ENCODE measurements at places on chromosomes 3 and 15.

GRCh38 chr3:107521469-107522059, 1.2 kb upstream of the BBX start:
- peaks cover 13% of the 10 kb centered on the region for H3K4me1 ChIP-seq
- H3K27ac ChIP-seq: no peak overlapping the region
- DNase-seq: no peak
- peaks cover 8% of the 10 kb centered on the region for H3K36me3 ChIP-seq
- H3K4me3 ChIP-seq: no peak overlapping the region
- peaks cover 2% of the 10 kb centered on the region for H3K27me3 ChIP-seq

DNA sequence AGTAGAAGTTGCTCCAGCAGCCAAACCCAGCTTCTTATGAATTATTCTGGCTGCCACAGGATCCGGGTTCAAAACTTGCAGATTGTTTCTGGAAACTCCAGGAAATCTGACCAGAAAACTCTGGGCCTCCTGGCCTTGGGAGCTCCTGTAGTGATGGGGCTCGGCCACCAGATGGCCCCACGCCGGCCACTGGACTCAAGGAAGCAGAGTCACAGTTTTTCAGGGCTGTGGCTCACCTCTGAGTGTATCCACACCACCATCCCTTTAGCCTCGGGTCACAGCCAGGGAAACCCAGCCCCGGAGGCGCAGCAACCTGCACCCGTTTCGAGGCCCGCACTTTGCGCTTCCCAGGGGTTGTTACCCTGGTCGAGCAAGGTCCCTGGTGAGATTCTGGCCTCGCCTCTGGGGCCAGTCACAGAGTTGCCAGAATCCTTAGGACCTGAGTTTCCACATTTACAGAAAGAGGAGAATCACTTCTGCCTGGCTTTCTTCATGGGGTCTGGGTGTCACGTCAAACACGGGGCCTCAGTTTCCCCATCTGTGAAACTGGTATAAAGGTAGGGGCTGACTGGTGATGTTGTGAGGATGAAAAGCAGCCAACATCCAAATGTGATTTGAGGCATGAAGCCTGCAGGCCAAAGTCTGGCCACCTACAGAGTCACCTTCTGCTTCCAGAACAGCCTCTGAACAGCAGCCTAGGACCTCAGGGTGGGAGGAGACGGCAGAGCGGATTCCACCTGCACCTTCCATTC, 53.5 kb upstream of the LCTL start:
- H3K27ac ChIP-seq: no peak overlapping the region
- H3K4me1 ChIP-seq: no peaks in the 10 kb centered on the region
- H3K27me3 ChIP-seq: peaks cover 29% of the 10 kb centered on the region
- H3K4me3 ChIP-seq: no peak overlapping the region
- peak; percentile 58 for DNase-seq

DNA sequence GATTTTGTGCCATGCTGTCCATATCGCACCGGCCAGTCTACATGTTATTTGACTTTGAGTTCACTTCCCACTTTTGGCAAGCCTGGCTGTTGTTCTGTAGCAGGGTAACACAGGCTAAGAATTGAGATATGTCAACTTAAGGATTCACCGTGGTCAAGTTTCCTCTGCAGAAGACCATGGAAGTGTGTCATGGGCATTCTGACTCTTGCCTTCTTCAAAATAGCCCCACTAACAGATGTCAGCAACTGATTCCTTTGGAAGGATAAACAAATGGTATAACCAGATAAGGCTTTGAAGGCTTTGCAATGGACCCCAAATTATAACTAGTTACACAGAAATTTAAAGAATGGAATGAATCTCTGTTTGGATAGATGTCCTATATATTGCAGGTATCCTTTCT, 20.1 kb upstream of the CD47 start:
- no peaks in the 10 kb centered on the region for H3K27me3 ChIP-seq
- H3K27ac ChIP-seq: no peak overlapping the region
- H3K36me3 ChIP-seq: no peaks in the 10 kb centered on the region

DNA sequence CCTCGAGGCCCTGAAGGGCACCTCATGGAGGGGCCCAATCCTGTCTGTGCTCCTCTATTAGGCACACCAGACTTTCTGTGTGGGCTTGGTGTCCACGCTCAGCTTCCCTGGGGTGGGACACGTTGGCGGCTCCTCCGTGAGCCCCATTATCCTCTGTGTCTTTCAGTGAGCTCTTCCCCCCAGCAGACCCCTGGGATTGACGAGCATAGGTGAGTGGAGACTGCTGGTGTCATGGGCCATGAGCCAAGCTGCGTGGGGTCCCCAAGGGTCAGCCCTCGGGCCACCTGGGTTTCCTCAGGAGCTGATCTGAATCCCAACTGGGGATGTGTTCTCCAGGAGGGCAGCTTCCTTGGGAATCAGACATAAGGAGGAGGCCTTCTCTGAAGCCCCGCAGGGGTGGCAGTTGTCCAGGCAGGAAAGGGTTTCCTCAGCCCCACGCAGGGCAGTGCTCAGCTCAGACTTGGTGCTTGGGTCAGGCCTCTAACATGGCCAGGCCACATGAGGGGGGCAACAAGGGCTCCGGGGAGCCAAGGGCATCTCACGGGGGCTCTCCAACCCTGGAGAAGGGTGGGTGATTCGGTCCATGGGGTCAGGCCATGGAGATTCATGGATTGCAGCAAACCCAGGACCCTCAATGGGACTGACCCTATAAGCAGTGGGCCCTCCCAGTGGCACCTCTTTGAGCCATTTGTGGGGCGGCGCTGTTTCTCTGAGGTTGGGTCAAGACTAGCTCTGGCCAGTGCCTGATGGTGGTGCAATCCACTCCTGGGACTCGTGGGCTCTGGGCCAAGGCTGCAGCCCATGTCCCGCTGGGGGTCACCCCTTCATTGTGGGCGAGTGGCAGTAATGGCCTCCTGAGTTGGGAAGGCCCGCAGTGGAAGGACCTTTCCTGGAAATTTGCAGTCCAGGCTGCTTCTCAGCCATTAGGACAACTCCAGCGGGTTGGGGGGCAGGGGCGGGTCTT, 222.5 kb downstream of the SNRPN start:
- no peak overlapping the region for H3K4me3 ChIP-seq
- no peak overlapping the region for H3K27ac ChIP-seq
- no peaks in the 10 kb centered on the region for H3K4me1 ChIP-seq
- no peaks in the 10 kb centered on the region for H3K27me3 ChIP-seq
- DNase-seq: no peak

DNA sequence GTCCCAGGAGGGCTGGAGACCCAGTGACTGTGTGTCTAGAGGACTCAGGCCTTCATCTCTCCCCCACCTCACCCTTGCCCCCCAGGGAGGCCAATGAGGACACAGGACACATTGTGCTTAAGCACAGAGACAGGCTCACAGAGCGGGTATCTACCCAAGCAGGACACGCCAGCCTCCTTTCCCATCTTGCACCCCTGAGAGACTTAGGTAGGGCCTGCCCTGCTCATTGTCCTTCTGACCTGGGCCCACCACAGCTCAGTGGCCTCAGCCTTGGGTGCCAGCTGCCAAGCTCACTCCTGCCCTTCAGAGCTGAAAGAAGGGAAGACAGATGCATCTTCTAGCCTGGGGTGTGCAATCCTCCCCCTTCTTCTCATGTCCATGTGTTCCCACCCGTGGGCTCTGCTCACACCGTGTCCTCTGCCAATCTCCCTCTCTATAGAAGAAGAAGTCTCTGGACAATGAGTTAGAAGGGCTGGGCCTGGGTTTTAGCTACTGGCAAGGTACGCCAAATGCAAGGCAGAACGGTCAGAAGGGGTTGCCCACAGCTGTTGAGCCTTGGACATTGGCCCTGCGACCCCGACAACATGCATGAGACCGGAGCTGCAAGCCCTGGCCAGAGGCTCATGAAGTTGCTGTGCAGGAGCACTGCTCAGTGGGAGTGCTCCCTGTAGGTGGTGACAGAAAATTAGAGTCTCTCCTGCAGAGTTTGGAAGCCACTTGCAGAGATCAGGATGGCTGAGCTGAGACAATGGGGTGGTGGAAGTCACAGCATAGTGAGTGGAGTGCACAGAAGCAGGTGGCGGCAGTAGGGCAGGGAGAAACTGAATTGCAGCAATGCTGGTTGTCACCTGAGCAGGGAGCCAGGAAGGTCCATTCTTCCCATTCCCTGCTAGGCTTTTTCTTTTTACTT, 32.8 kb downstream of the ACSBG1 start:
- no peaks in the 10 kb centered on the region for H3K27me3 ChIP-seq
- no peak overlapping the region for H3K4me3 ChIP-seq
- H3K36me3 ChIP-seq: no peaks in the 10 kb centered on the region
- H3K27ac ChIP-seq: no peak overlapping the region
- DNase-seq: no peak
- no peaks in the 10 kb centered on the region for H3K4me1 ChIP-seq

DNA sequence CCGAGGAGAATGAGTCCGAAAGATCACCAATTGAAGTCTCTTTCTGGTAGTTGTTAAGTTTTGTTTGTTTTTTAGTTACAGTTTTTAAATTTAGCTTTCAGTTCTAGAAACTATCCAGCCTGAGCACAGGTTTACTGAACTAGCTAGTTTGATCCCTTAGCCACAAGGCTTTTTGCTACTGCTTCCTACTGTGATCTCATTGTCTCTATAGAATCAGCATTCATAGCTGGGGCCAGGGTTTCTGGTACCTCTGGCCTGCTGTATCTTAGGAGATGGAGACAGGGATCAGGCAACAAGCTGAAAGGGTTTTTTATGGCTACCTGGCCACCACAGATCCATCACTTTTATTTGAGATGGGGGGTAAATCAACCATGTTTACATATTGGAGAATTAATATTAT, 37.0 kb downstream of the GOLM2 start:
- no peaks in the 10 kb centered on the region for H3K27me3 ChIP-seq
- H3K36me3 ChIP-seq: no peaks in the 10 kb centered on the region
- no peak overlapping the region for H3K4me3 ChIP-seq
- no peak overlapping the region for H3K27ac ChIP-seq

GRCh38 chr3:12999147-13000140, 73.8 kb downstream of the IQSEC1 start:
- no peak for DNase-seq
- peaks cover 6% of the 10 kb centered on the region for H3K36me3 ChIP-seq
- no peak overlapping the region for H3K4me3 ChIP-seq
- no peaks in the 10 kb centered on the region for H3K27me3 ChIP-seq

- DNase-seq: no peak
- H3K4me1 ChIP-seq: peaks cover 27% of the 10 kb centered on the region
- no peaks in the 10 kb centered on the region for H3K27me3 ChIP-seq
- no peak overlapping the region for H3K27ac ChIP-seq
- H3K4me3 ChIP-seq: no peak overlapping the region
- H3K36me3 ChIP-seq: no peaks in the 10 kb centered on the region
These were observed 140.4 kb downstream of the TBL1XR1 start for GRCh38 chr3:177056927-177057326.

- DNase-seq: no peak
- no peak overlapping the region for H3K27ac ChIP-seq
- H3K27me3 ChIP-seq: peaks cover 26% of the 10 kb centered on the region
- H3K4me1 ChIP-seq: peaks cover 25% of the 10 kb centered on the region
- peaks cover 5% of the 10 kb centered on the region for H3K36me3 ChIP-seq
These were observed 247.6 kb upstream of the PROK2 start for GRCh38 chr3:72032441-72033135.

- H3K4me3 ChIP-seq: no peak overlapping the region
- peaks cover 10% of the 10 kb centered on the region for H3K36me3 ChIP-seq
- peaks cover 27% of the 10 kb centered on the region for H3K4me1 ChIP-seq
- no peak for DNase-seq
- no peak overlapping the region for H3K27ac ChIP-seq
- H3K27me3 ChIP-seq: no peaks in the 10 kb centered on the region
These were observed 128.9 kb downstream of the AQP9 start for GRCh38 chr15:58267051-58267450.

GRCh38 chr3:38152609-38153008, 12.7 kb upstream of the OXSR1 start:
- peaks cover 44% of the 10 kb centered on the region for H3K4me1 ChIP-seq
- H3K27me3 ChIP-seq: no peaks in the 10 kb centered on the region
- no peaks in the 10 kb centered on the region for H3K36me3 ChIP-seq
- H3K4me3 ChIP-seq: no peak overlapping the region
- DNase-seq: no peak

DNA sequence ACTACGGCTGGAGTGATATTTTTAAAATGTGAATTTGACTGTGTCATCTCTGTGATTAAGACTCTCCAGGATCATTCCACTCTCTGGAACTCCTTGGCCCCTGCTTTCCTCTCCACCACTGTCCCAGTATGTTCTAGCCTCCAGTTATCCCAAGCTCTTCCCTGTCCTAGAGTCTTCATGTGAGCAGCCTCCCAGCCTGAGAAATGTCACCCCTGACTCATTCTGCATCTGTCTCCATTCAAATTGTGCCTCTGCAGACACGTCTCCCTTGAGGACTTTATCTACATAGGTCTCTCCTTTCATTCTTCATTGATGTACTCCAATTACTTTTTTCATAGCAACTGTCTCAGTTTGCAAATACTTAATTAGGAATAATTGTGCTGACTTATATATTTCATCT, 317.7 kb upstream of the ADAMTS9 start:
- H3K36me3 ChIP-seq: peaks cover 2% of the 10 kb centered on the region
- H3K4me3 ChIP-seq: no peak overlapping the region

- no peak overlapping the region for H3K4me3 ChIP-seq
- no peak overlapping the region for H3K27ac ChIP-seq
- peaks cover 4% of the 10 kb centered on the region for H3K36me3 ChIP-seq
- H3K27me3 ChIP-seq: no peaks in the 10 kb centered on the region
- no peak for DNase-seq
These were observed 112.7 kb downstream of the TBL1XR1 start for GRCh38 chr3:177084616-177085015.

DNA sequence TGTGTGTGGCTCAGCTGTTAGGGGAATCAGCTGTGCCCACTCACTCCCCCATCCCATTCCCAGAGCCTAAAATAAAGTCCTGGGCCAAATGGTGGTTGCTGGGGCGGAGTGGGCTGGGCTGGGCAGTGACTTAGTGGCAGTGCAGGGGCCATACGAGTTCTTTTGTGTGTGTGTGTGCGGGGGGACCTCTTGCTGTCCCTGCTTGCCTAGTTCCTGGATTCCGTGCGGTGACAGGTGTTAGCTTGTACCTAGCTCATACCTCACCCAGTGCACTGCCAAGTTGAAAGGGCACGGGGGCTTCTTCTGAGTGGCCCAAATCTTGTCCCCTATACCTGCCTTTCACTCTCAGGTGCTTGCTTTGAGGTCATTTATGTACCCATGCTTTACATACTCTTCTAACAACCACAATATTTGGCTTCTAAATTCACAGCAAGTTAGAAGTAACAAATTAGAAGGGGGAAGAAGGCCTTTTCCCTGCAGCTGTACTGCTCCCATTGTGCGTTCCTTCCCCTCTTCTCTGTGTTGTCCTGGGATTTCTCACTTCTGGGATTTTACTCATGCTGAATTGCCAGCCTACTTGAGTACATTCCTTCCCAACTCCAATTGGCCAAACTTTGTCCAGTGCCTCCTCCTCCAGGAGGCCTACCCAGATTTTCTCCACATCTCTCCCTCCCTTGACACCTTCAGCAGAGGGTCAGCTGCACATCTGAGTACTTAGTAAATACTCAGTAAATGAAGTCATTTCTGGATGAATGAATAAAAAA, 66.3 kb upstream of the POLG start:
- DNase-seq: no peak
- peaks cover 10% of the 10 kb centered on the region for H3K4me1 ChIP-seq
- peak overlapping the region; percentile 64 for H3K4me3 ChIP-seq
- H3K36me3 ChIP-seq: no peaks in the 10 kb centered on the region
